ENCODE measurements at places on chromosomes 16 and 17.

DNA sequence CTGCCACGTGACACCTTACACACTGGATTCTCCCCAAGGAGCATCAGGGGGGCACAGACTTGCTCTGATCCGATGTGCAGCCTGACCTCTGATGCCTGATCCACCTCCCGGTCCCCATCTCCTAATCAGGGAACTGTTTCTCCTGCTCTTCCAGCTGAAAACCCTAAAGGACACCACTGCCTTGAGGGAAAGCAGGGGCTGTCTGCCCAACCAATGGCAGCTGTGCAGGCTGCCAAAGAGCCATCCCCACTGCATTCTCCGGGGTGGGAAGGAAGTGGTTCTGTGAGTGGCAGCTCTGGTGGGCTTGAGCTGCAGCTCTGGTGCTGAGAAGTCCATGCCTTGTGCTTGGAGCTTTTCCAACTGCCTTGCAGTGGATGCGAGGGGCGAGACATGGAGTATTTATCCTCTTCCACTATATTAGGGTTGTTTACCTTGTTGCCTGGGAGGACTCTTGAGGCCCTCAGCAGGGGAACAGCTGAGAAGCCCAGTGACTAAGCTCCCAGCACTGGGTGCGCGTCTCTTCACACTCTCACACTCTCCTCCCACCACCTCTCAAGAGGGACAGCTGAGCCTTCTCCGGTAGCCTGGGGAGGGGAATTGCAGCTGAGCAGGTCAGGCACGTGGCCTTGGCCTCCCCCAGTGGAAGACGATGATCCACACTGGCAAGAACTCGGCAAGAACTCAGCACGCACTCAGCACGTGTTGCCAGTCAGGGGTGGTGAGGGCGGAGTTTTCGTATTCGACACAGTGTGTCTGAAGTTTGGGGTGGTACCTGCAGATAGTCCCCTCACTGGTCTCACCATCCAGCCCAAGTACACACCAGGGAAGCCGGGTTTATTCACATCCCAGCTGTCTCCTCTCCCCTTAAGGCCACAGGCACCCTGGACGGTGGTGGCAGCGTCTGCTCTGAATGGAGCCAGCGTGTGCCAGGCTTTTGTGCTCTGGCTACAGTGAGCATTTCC, 21.1 kb upstream of the SPATA32 start:
- DNase-seq = no peak

DNA sequence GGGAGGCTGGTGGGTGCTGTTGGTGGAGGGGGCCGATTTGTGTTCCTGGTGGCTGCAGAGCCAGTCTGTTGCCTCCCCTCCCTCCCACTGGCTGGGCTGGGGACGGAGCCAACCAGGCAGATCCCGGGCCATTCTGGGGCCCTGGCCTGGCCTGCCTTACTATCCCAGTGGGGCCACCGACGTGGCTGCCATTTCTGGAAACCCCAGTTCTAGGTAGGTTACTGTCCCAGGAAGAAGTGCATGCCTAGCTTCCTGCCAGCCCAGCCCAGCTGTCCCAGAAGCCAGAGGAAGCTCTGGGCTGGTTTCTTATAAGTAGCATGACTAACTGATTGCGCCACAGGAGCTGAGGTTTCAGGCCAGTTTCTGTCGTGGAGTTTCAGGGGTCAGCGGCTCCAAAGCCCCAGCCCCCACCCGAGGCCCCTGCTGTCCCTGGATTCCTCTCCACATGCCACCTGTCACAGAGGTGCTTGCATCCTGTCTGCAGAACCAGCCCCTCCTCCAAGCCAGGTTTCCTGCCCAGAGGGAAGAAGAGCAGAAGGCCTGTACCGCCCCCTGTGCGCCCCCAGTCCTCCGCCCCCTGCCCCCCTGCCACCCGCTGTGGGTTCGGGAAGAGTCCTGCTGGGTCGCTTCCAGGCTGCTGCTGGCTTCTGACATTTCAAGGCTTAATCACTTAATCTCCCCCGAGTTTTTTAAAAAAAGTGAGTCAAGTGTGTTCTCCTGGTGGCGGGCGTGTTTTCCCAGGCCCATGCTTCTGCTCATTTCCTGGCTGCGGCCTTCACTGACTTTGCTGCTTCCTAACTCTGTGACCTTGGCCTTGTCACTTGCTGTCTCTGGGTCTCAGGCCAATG, 13.2 kb downstream of the IL4R start:
- no peak for DNase-seq

- no peak for DNase-seq
Measured at GRCh38 chr16:82621781-82622180, 5.0 kb upstream of the CDH13 start.

GRCh38 chr16:6018848-6019489, 921.4 kb upstream of the EEF2KMT start:
- DNase-seq = no peak

- DNase-seq = no peak
Measured at GRCh38 chr17:5126719-5127488, 11.1 kb downstream of the USP6 start.

DNA sequence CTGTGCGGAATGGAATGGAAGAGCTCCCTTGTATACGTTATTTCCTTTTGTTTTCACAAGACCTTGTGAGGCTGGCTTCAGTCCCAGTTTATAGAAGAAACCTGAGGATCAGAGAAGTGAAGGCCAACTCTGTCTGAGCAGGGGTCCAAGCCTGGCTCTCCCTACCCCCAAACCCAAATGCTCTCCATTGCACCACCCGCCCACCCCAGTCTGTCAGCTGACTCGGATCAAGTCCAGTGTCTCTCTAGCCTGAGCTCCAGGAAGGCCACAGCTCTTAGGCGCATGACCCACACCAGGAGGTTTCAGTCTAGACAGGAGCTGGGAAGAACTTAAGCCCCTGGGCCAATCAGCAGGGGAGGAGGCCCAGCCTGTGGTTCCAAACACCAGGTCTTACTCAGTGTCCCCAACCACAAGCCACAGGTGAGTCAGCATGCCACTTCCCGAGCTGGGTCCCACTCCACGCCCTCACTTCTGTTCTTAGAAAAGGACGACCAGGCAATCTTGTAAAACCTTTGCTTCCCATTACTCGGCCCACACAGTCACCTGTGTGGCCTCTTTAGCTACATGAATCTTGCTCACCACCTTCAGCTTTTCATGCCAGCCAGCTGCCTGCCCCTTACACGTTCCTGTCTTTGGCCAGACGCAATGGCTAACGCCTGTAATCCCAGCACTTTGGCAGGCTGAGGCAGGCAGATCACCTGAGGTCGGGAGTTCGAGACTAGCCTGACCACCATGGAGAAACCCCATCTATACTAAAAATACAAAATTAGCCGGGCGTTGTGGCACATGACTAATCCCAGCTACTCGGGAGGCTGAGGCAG, 27.8 kb downstream of the TK2 start:
- peak; percentile 74 for DNase-seq

DNA sequence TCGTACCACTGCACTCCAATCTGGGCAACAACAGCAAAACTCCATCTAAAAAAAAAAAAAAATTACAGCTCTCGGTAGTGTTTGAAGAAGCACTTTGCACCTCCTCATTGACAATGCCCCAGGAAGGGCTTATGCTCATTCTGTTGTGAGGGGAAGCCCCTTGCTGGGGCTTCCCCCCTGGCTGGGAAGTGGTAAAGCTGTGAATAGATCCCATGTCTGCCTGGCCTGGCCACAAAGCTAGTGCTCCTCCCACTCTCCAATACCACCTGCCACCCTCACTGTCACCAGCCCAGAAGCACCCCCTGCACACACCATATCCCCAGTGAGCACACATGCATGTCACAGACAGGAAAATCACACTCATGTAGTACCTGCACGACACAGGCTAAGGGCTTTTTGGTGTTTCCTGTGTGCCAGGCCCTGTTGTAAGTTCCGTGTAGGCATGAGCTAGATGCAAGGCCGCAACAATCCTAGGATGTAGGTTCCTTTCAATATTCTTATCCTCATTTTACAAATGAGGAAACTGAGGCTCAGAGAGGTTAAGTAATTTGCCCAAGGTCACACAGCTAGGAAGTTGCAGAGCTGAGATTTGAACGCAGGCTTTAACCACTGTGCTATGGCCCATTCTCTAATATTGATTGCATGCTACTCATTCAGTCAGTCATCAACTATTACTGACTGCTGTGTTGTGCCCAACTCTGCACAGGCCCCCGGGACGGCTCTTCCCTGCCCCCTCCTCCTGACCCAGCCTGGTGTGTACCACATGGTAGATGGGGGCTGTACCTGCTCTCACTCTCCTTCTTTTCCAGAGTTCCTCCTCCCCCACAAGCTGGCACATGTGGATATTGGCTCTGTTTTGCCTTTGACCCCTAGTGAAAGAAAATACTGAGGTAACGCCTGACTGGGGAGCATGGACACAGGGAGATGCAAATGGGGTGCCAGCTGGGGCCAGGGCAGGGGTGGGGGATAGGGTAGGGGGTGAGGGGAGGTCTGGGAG, 11.9 kb upstream of the COL1A1 start:
- DNase-seq = no peak

DNA sequence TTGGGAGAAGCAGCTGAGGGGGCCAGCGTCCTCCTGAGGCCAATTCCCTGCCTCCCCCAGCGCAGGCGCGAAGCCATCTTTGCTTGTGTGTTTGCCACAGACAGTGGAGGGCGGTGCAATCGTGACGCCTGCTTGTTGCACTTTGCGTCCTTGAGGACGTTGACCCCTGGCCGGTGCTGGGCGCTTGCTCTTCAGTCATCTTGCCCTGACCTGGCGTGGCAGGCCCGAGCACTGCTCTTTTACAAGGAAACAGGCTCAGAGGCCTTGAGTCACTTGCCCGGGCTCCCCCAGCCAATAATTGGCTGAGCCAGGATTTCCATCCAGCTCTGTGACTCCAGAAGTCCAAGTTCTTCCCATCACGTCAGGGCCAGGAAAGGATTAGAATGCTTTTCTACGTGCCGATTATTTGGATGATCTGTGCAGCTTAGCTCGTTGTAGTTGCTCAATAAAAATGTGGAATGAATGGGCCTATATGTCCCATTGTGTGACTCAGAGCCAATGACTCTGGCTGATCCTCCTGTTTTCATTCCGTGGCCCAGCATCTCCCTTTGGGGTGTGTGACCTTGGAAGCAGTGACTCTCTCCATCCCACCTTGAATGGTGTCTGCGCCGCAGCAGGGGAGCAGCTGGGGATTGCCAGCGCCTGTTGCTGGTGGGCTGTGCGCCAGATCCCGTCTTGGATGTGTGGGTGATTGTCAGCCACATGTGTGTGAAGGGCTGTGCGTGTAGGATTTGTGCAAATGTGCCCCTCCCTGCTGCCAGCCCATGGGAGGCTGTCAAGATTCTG, 214.1 kb downstream of the SEC14L1 start:
- no peak for DNase-seq

DNA sequence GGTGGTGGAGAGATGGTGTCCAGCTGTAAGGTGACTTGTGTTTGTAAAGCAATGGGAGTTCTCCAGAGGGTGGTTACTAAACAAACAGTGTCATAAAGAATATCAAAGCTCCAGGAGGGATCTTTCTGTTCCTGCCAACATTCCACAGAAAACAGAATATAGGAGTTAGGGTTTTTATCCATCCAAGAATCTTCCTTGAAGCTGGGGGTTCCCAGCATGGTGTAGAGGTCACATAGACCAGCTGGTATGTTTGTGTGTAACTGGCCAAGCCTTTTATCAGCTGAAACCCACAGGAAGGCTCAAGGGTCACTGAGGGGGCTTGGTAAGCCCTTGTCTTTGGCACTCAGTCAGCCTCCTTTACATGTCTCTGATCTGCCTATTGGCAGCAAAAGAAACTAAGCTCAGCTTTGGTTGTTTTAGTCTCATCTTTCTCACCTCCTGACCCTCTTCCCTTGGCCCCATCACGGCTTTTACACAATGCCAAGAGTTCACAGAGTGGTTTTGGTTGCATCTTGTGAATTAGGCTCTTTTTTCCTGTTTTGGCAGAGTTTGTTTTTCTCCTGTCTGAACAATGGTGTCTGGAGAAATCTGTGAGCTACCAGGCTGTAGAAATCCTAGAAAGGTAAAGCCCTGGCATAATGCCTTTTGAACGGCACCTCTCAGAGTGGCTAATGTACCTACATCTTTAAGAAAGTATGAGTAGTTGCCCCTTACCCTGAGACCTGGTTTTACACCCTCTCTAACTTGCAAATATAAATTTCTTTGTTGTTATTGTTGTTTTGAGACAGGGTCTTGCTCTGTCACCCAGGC, 4.6 kb downstream of the CNTD1 start:
- no peak for DNase-seq

DNA sequence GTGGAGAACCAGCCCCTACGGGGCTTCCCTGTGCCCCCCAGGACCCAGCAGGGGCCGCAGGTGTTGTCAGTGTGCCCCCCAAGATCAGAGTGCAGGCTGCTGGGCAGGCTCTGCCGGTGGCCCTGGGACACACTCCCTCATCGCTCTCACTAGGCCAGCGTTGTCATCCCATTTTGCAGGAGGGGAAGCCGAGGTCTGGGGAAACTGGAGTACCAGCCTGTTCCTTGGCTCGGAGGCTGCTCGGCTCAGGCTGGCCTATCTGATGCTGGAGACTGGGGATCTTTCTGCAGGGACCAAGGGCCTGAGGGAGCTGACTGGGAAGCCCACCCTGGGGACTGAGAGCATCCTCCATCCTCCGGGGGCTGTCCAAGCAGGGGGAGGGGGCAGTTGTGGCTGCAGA, 74.2 kb upstream of the CBX4 start:
- DNase-seq = no peak

- DNase-seq = no peak
Measured at GRCh38 chr16:81067166-81067565, 9.9 kb downstream of the C16orf46 start.

DNA sequence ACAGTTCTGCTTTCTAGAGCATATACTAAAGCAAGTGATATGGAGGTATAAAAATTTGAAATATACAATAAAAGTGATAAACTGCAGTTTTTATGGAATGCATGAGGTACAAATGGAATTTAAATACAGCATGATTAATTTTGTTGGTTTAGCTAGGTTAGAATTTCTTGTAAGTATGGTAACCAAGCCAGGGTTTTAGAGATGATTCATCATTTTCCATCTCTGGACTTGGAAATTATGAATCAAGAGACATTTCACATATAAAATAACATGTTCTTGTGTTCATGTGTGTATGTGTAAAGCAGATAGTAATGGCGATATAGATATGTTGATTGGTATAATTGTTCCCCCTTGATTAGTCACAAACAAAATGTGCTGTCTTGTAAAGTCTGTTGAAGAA, 1219.8 kb downstream of the CDH8 start:
- DNase-seq = no peak

DNA sequence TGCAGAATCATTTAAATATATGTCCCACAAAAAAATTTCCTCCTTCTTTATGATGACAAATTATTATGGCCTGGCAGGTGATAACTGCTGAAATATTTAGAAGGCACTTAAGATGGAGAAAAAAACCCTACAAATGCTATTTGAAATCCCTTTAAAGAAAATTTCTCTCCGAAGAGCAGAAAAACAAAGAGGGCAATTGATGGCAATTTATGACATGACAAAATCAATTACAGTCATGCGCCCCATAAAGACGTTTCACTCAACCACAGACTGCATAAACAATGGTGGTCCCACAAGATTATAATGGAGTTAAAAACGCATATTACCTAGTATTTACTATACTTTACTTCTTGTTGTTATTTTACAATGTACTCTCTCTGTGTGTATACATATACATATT, 25.2 kb upstream of the KIF2B start:
- DNase-seq = no peak

DNA sequence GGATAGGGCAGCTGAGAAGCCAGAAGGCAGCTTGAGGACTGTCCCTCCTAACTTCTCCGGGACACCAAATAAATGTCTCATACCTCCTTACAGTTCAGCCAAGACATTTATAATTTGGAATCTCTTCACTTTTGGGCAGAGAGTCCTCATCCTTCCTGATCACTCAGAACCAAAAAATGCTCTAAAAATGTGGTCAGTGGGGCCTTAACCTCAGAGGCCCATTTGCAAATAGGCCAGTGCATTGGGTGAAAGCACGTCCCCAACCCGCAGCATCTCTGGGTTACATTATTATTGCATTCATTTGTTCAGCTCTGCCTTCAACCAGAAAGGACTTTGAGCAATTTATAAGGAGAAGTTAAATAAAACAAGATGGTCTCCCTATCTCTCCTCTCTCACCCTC, 112.4 kb upstream of the IRX3 start:
- DNase-seq = no peak
